ENCODE measurements at places on chromosomes 16 and 17. TPM values are rescaled to one million over a fixed set of nuclear protein-coding genes. Genes with fewer than 3 reads are reported as not detected.

ITGAE gene
- 23.4 TPM for total RNA-seq

C16orf74 gene
- 1.4 TPM for total RNA-seq

OR3A2 gene
- 0.51 TPM for total RNA-seq

SLC38A10 gene
- total RNA-seq, result 63.4 TPM

- DNase-seq, result no peak
Measured at GRCh38 chr17:79412886-79413390, 197.9 kb downstream of the RBFOX3 start.

DNA sequence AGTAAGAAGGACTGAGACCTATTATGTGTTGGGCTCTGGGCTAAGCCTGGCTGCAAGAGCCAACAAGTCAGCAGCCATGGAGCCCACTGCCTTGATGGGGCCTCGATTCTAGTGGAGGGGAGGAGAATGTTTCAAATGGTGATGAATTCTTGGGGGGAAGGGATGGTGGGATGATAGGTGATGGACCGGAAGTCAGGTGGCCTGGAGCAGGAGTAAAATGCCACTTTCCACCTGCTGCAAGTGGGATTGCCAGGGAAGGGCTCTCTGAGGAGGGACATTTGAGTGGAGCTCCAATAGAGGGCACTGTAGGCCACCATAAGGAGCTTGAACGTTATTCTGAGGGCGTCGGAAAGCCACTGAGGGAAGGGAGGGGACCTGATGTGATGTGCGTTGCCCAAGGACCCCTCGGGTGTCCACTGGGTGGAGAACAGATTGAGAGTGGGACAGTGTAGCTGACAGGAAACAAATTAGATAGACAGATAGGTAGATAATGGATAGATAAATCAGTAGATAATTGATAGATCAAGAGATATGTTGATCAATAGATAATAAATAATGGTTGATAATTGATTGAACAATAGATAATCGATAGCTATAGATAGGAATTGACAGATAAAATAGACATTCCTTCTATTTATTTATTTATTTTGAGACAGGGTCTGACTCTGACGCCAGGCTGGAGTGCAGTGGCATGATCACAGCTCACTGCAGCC, 18.2 kb upstream of the NXPH3 start:
- DNase-seq, result no peak

DNA sequence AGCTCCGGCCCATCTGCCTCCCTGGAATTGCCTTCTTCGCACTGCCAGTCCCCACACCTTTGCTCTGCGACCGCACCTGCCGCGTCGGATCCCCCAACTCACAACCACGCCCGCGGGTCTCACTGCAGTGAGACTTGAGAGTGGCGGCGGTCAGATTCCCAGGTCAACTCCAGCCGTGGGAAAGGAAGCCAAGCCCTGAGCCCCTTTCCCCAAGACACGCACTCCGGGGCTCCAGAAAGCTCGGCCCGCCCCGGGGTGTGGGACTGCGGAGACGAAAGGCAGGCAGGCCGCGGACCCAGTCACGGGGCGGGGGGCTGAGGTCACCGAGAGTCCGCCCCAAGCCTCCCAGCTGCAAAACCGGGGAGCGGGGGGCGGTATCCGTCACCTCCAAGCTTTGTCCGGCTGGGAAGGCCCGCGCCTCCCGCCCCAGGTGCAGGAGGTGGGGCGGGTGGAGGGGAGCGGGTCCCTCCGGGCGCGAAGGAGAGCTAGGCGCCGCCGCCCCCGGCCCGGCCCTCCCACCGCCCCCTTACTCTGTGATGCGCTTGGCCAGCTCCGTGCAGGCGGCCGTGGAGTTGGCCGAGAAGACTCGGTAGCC, 615 bp downstream of the PRPSAP1 start:
- no peak for DNase-seq
